Smooth muscle cell of the brain vasculature (primary cell): ENCODE measurements at places on chromosomes 5 and 9.

- no peak for DNase-seq
Observed at GRCh38 chr5:61837788-61838187, 468.2 kb upstream of the KIF2A start.

DNA sequence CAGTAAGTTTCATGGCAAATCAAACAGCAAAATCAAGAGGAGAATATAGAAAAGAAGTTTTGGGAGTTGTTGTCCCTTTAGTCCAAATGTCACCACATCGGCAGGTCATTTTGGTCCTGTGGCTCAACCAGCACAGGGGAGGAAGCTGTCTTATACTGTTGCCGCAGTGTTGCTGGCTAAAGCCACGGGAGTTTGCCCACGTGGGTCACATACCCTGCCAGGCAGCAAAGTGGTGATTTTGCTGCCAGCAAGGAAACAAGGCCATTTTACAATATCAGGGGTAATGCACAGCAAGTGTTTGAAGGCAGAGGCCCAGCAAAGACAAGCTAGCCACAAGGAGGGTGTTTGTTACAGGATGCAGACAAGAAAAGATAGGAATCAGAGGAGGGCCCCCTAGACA lies 14.5 kb downstream of the GABRA6 start:
- DNase-seq = no peak

GRCh38 chr9:6195714-6196360 lies 19.8 kb upstream of the IL33 start:
- no peak for DNase-seq

DNA sequence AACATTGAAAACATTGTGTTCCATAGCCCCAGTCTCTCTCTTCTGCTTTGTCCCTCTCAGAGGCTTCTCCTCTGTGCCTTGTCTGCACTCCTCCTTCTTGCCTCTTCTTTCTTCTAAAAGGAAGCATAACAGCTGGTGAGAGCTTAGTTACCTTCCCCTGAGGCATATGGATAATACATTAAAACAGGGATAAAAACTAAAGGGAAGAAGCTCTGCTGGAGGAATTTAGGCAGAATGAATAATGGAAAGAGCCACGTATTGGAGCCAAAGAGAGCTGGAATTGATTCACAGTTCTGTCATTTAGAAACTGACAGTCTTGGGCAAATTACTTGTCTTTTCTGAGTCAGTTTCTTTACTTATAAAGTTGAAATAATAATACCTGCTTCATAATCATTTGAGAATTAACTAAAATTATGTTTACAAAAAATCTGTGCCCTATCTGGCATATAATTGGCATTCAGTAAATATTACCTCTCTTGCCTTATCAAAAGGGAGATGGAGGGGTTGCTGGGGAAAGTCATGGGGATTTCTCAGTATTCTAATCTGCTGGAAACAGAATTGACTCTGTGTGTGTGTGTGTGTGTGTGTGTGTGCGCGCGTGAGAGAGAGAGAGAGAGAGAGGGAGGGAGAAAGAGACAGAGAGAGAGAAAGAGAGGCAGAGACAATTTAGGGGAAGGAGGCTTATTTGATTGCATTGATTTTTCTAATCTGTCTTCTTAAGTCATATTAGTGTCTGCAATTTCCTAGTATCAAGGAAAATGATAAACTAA lies 20.2 kb downstream of the ZNF474 start:
- DNase-seq = no peak

GRCh38 chr9:34746526-34746925 lies 36.6 kb upstream of the CCL21 start:
- DNase-seq = no peak

- no peak for DNase-seq
Observed at GRCh38 chr5:74051076-74051475, 425.1 kb downstream of the ARHGEF28 start.

- DNase-seq = no peak
Observed at GRCh38 chr9:136712690-136713544, 545 bp downstream of the DIPK1B start.

DNA sequence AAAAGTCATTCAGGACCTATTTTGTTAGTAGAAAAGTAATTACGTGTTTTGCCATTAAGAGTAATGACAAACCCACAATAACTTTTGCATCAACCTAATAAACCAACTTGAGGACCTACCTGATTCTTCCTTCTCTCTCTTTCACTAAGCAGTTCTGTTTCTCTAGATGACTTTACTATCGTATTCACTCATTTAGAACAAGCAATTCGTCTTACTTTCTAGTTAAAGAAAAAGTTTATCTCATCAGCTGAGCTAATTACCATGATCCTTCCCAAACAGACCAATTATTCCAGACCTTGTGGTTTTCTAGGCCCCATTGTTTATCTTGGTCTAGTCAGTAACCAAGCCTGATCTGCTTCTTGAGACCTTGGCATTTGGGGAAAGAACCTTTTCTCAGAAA lies 49.6 kb upstream of the PRDM9 start:
- DNase-seq = no peak

DNA sequence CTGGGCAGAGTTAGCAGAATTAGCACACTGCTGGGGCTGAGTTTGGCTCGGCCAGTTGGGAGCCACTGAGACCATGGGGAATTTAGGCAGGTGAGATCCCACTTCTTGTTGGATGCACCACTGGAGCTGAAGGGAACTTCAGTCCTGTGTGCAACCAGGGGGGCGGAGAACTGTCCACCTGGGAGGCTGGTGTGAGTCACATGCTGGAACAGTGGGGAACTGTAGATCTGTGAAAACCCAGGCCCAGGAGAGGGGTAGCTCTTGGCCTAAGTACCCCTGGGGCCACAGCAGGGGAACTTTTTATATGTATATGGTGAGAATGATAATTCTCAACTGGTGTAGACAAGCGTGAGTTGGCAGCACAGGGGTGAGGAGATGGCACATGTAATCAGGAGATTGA lies 237.5 kb upstream of the KIF2A start:
- no peak for DNase-seq

- DNase-seq = no peak
Observed at GRCh38 chr5:31329715-31330114, 136.2 kb downstream of the CDH6 start.

GRCh38 chr9:72203205-72203803 lies 54.1 kb downstream of the GDA start:
- no peak for DNase-seq

GRCh38 chr5:135977375-135977928 lies 22.7 kb upstream of the LECT2 start:
- no peak for DNase-seq

- DNase-seq = no peak
Observed at GRCh38 chr9:121298016-121298538, 30.1 kb downstream of the GSN start.

DNA sequence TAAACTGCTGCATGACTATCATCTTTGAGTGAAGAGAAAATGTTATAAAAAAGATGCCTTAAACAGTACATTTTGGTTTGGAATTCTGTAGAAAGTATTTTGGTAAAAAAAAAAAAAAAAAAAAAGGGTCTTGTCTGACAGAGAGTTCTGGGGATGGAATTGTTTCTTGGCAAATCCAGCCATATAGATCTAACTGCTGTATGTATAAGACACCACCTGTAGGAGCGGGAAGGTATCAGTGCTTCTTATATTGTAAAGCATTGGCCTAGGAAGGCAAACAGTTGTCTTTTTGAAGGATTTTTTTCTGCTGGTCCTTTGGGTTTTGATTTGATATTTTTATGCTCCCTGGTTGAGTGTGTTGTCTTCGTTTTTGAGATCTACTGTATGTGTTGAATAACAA lies 2.8 kb downstream of the PURA start:
- DNase-seq = no peak

DNA sequence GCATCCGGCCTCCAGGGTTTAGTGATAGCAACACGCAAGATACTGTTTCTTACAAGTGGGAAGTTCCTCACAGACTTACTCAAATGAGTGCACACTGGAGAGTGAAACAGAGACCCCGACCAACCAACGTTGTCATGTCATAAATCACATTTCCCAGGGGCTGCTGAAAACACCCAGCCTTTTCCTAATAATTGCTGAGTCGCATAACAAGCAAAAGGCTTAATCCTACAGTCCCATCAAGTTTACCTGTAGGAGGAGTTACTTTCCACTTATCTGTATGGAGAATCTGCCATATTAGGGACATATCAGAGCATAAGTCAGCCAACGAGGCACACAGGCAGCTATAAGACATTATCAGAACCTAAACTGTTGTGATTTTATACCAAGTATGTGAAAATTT lies 156.4 kb upstream of the LHFPL2 start:
- no peak for DNase-seq

DNA sequence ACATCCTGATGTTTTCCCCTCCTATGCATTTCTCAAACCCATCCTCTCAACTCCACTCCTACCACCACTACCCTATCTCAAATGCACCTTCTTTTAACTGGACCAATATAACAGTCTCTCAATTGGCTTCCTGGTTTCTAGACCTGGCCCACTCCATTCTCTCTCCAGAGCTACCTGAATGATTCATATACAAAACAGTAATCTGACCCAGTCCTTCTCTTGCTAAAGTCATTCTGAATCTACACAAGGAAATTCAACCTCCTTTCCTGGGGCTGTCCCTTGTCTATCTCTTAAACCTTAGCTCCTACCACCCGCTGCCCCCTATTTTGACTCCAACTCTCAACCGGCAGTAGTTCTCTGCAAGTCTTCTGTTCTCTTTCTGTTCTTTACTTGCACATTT lies 97.2 kb downstream of the PCSK1 start:
- DNase-seq = no peak

DNA sequence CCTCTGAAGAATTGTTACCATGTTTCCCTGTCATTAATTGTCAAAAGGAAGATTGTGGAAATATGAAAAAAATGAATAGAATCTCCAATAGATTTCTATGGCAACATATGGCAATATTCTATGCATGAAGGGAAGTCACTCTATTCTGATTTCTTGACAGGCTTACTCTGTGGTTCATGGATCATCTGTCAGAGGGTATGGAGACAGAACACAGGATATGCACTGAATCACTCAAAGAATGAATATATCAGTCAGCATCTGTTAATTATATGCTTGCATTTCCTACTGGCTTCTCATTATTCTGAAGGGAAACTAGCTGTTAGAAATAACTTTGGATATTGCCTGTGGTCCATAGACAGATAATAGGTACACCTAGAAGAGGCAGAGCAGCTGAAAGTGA lies 918.9 kb downstream of the DTWD2 start:
- no peak for DNase-seq

- no peak for DNase-seq
Observed at GRCh38 chr5:129398026-129398678, 61.9 kb upstream of the ADAMTS19 start.

GRCh38 chr5:53478411-53479044 lies 1.9 kb upstream of the FST start:
- DNase-seq = no peak

GRCh38 chr5:146944764-146945616 lies 66.4 kb upstream of the PPP2R2B start:
- no peak for DNase-seq

DNA sequence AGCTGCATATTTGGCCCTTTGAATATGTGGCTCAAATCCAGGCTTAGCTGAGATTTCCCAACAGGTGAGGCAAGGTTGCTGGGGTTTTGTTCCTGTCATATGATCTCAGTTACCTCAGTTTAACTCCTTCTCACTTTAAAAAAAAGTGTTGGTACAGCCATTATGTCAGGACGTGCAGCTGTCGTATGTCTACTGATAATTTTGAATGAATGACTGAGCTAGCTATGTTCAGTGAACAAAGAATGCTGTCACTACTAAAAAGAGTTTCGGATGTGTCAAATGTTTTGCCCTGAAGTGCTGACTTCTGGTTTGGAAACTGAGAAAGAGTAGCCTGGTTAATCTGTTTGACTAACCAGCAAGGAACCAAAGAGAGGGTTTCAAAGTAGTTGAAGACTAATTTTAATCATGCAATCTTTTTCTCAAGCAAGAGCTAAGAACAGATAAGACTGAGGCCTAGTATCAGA lies 106.3 kb upstream of the NR3C1 start:
- no peak for DNase-seq

- DNase-seq = peak; percentile 31
Observed at GRCh38 chr9:751137-752051, 90.1 kb upstream of the DMRT1 start.

DNA sequence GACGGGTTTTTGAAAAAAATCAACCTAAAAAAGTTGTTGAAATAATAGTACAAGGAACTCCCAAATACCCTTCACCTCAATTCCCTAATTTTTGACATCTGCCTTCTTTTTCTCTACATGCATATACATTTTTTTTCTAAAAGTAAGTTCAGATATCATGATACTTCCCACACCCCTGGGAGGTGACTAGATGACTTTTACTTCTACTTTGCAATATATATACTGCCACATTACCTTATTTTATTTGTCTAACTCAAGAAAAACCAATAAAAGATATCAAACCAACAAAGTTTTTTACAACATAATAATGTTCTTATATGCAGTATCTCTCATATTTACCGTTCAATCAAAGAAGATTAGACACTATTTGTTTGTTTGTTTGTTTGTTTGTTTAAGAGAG lies 31.1 kb downstream of the CCNJL start:
- DNase-seq = no peak

- no peak for DNase-seq
Observed at GRCh38 chr9:33186457-33187168, 19.5 kb upstream of the B4GALT1 start.

- no peak for DNase-seq
Observed at GRCh38 chr5:10354048-10354872, 765 bp downstream of the MARCHF6 start.

DNA sequence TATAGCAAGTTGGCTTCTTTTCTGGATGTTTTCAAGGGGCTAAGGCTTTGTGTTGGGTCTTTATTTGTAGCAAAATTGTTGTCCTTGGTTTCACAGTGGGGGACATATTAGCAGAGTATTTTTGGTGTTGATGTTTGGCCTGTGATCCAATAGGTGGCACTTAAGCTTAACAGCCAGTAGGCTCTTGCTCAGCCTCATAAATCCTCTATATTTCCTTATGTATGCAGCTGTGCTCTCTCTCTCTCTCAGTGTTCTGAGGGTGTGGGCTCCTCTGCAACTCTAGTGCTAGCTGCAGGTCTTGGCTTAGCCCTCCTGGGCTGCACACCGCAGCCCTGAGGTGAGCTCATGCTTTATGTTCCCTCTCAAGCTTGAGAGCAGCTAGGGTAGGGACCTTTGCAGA lies 195.0 kb upstream of the GHR start:
- DNase-seq = no peak

DNA sequence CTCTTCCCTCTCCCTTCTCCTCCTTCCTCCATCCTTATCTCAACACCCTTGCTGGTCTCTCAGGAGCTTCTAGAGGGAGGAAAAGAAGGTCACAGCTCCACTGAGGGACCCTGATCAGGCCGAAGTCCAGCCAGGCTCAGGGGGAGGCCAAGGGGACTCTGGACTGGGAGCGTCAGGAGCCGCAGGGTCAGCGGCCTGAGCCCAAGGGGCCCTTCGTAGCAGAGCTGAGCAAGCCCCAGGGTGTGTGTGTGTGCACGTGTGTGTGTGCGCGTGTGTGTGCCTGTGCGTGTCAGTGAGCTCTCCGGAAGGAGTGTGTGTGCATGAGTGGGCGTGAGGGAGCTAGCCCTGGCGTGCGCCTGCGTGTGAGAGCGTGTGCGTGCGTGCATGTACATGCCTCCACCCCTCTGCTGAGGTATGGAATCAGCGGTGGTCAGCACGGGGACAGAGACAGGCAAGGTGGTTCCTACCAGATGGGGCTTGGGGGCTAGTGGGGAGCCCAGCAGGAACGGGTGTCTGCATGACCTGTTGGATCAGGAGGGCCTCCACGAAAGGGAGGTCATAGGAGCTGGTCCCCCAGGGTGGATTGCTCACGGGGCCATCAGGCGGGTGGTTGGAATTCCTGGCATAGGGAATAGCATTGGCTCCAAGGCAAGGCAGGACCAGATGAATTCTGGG lies 10.0 kb upstream of the AGPAT2 start:
- DNase-seq = no peak
